ENCODE measurements at places on chromosomes 3 and 15.

GRCh38 chr3:39144748-39145380 lies 8.5 kb downstream of the CSRNP1 start:
- no peak for DNase-seq

DNA sequence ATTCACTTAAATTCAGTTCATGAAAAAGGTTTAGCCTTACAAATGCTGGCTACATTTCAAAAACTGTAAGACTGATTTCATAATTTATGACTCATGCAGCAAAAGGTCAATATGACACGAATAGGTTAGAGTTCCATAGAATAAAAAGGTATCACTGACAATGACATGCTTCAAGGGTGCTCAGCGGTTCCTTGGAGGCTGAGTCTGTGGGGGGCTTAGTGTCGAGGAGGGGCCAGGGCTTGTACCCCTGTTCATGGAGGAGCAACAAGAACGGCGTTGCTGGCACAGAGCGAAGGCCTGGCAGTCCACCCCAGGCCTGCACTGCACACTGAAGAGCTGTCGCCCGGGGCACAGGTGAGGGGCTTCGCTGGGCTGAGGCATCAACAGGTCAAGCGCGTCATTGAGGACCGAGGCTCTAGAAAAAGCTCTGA lies 174.2 kb downstream of the NR1D2 start:
- no peak for DNase-seq

- no peak for DNase-seq
Measured at GRCh38 chr3:33401781-33402180, 38.4 kb downstream of the UBP1 start.

GRCh38 chr15:63041974-63042876 lies at the start of gene TPM1:
Gene TPM1, plus strand, starts transcription at chr15:63042747. Its CDS starts 83 bp downstream, at chr15:63042830.
- no peak for DNase-seq

GRCh38 chr3:58231666-58232065 lies 5.9 kb upstream of the ABHD6 start:
- no peak for DNase-seq

DNA sequence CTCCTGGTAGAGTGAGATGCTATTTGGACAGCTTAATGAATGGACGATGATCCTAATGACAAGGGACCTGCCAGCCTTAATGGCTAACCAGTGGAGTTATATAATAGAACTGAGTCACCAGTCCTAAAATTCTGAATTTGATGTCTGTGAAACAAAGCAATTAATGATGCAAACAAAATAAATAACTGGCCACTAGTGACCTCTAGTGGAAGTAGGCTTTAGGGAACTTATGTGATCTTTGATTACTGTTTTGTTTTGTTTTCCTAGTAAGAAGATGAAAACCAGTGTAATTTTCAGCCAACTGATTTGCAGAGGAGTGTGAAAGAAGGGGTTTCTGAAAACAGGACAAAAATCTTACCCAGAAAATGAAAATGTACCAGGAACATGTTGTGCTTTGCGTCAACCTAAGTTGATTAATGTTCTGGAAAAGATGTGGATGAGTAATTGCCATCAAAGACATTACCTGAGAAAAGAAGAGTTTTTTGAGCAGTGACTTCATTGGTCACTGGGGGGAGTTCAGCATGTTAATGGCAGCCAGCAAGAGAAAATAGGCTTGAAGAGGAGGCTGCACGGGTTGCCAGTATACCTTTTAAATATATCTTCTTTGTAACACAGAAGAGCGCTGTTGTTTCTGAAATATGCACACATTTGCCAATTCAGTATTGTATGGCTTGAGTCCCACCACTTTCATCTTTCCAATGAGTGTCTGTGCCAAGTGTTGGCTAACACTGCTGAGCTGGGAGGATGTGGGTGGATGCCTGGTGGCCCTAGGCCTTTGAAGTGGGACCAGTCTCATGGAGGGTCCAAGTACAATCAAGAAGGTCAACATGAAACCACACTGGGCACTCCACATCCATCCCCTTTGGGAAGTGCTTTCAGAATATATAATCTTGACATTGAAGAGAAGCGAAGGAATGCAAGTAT lies 9.3 kb downstream of the VEPH1 start:
- no peak for DNase-seq

GRCh38 chr3:161991901-161992540 lies 495.4 kb downstream of the OTOL1 start:
- no peak for DNase-seq

GRCh38 chr3:180563406-180563805 lies 38.6 kb upstream of the TTC14 start:
- DNase-seq = no peak

GRCh38 chr3:182795389-182795782 lies 2.1 kb downstream of the ATP11B start:
- DNase-seq = peak; percentile 15

- no peak for DNase-seq
Measured at GRCh38 chr3:78957456-78957855, 810.3 kb downstream of the ROBO1 start.

DNA sequence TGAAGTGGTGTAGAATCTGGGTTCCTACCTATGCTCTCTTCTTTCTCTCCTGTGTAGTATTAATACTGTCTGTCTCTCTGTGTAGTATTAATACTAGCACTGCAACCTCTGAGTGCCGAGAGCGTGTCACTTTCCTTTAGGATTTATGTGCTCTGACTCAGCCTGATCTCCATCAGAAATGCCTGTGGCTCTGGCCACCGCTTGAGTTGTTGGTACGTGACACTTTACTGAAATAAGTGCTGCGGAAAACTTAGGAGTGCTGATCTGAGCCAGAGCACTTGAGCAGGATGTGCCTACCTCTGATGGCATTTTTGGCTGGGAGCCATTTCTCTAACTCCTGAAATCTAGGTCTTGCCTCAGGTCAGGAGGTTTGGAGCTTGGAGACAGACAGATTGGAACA lies 807.4 kb downstream of the SQOR start:
- DNase-seq = no peak

DNA sequence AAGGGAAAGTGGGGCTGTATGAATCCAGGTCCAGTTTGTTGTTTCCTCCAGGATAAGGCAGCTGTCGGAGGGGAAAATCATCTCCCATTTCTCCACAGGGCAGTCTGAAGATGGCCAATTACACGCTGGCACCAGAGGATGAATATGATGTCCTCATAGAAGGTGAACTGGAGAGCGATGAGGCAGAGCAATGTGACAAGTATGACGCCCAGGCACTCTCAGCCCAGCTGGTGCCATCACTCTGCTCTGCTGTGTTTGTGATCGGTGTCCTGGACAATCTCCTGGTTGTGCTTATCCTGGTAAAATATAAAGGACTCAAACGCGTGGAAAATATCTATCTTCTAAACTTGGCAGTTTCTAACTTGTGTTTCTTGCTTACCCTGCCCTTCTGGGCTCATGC lies 911 bp downstream of the CCRL2 start:
- no peak for DNase-seq

- DNase-seq = no peak
Measured at GRCh38 chr15:77688266-77688665, 55.6 kb upstream of the LINGO1 start.

DNA sequence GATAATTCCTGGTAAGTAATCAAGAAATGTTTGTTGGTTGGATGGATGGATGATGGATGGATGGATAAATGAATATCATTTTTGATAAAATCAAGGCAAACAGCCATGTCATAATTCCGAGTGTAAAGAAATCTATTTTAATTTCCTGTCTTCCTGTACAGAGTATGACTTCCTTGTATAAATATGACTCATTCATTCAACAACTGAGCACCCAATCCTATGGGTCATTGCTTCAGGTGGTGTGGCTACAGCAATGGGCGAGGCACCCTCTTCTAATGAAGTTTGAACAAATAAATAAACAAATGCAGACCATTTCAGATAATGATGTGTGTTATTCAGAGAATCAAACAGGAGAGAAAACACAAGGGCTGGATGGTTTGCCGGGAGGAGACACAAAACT lies 198.7 kb downstream of the TNIK start:
- DNase-seq = no peak

DNA sequence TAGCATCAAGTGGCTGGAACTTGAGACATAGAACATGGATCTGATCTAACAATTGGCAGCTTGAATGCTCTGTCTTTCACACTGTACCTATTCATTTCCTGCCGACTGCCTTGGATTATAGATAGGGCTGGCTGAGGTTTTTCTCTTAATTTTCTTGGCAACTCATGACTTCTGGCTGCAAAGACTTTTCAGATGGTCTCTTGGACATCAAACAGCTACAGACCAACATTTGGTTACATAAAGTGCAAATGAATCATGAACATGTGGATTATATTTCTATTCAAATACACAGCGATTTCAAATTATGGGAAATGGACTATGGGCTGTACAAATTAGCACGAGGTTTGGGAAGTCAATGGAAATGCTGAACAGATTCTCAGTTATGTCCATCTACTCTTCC lies 26.2 kb upstream of the IL16 start:
- DNase-seq = no peak

DNA sequence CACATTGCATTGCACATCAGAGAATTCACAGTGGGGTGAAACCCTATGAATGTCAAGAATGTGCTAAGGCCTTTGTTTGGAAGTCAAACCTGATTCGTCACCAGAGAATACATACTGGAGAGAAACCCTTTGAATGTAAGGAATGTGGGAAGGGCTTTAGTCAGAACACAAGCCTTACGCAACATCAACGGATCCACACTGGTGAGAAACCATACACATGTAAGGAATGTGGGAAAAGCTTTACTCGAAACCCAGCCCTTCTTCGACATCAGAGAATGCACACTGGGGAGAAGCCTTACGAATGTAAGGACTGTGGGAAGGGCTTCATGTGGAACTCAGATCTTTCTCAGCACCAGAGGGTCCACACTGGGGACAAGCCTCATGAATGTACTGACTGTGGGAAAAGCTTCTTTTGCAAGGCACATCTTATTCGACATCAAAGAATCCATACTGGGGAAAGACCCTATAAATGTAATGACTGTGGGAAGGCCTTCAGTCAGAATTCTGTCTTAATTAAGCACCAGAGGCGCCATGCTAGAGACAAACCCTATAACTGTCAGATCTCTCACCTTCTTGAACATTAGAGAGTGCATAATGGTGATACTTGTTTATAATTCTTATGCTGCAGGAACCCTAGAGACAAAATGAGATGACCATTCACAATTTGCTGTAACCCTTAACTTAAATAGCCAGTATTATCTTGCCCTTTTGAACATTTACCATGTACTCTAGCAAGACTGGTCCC lies 9.0 kb downstream of the ZNF662 start:
- no peak for DNase-seq

- no peak for DNase-seq
Measured at GRCh38 chr15:71501344-71502076, 308.8 kb upstream of the NR2E3 start.

- no peak for DNase-seq
Measured at GRCh38 chr3:156489462-156489911, 65.4 kb downstream of the SSR3 start.

DNA sequence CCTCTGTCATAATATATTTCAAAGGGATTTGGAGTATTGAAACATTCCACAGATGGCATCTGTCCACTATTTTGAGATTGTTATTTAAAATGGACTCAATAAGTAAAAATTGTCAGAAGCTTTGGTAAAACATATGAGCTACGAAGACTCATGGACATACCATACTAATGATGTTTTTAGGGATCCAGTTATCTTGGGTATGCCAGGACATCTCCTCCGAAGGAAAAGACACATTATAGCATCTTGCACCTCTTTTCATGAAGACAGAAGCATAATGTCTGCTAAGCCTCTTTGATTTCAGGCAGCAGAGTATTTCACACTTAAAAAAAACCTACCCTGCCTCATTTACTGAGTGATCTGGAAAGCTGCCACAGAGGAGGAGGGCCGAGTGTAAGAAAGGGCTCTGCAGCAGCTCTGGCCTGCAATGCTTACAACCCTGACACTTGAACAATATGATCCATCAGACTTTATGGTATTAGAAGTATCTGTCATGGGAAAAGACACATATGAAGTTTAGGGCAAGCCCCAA lies 284.8 kb downstream of the TUSC7 start:
- no peak for DNase-seq

- DNase-seq = no peak
Measured at GRCh38 chr3:32349184-32349583, 42.5 kb upstream of the CMTM7 start.

DNA sequence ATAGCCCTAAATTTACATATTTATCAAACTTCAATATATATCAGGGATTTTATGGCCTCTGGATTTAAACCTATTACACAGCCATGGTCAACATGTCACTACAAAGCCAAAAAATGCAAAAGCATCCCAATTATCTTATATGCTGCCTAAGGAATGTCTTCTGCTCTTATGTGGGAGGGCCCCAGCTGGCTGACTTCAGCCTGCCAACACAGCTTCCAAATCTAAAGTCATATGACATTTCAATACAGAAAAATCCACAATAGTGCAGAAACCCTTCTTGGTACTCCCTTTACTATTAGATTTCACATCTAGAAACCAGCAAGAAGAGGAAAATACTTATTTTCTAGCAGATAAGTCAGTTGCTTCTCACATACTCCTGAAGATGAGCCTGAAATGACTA lies 6.4 kb downstream of the PFN2 start:
- DNase-seq = no peak

DNA sequence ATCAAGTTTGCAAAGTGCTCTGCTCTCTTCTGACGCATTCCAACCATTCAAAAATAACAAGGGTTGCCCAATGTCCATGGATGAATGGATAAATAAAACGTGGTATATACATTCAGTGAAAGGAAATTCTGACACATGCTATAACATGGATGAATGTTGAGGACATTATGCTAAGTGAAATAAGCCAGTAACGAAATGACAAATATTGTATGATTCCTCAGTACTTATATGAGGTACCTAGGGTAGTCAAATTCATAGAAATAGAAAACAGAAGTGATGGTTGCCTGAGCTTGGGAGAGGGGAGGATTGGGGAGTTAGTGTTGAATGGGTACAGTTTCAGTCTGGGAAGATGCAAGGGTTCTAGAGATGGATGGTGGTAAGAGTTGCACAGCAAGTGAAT lies 33.9 kb downstream of the SH3BP5 start:
- DNase-seq = no peak

DNA sequence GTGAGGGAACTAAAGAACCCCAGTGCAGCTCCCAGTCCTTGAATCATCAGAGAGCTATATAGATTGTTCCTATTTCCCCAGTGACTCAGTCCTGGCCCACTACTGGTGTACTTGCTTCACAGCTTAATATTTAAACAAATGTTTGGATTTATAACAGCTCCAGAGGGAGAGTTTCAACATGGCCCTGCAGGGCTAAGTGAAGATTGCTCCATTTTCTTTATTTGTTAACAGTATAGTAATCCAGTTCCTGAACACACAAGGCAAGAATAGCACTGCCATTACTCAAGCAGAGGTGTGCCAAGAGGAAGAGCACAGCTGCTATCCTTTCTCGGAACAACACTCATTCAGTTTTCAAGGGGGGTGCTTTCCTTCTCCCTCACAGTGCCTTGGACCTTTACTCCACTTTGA lies 6.5 kb downstream of the SQOR start:
- peak; percentile 2 for DNase-seq

DNA sequence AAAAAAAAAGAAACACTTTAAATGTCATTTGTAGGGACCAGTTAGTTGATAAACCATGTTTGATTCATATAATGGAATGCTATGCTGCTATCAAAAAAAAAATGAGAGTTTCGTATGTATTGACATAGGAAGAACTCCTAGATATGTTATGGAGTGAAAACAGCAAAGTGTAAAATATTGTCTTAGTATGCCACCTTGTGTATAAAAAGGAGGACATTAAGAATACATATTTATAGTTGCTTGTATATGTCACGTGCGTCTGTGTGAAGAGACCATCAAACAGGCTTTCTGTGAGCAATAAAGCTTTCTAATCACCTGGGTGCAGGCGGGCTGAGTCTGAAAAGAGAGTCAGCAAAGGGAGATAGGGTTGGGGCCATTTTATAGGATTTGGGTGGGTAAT lies 39.5 kb downstream of the KBTBD8 start:
- no peak for DNase-seq

All from CD4-positive, alpha-beta T cell treated with Interferon gamma for 1 hour (primary cell).